Cardiac muscle cell (in vitro differentiated cells and primary cell): ENCODE measurements at places on chromosomes 6 and 20.

GRCh38 chr6:38552121-38552520, 87.6 kb downstream of the BTBD9 start:
- H3K27me3 ChIP-seq = no peaks in the 10 kb centered on the region
- no peak overlapping the region for H3K27ac ChIP-seq
- no peak for DNase-seq
- peaks cover 10% of the 10 kb centered on the region for H3K4me1 ChIP-seq
- no peak overlapping the region for H3K4me3 ChIP-seq

DNA sequence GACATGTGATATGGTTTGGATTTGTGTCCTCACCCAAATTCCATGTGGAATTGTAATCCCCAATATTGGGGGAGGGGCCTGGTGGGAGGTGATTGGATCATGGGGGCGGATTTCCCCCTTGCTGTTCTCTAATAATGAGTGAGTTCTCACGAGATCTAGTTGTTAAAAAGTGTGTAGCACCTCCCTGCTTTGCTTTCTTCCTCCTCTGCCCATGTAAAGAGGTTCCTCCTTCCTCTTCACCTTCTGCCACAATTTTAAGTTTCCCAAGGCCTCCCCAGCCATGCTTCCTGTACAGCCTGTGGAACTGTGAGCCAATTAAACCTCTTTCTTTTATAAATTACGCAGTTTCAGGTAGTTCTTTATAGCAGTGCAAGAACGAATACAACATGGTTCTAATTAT, 2.1 kb upstream of the ZNF451 start:
- H3K36me3 ChIP-seq = peaks cover 7% of the 10 kb centered on the region
- H3K4me1 ChIP-seq = peaks cover 23% of the 10 kb centered on the region

GRCh38 chr6:34496103-34496685, 30.3 kb downstream of the PACSIN1 start:
- no peak for DNase-seq
- no peaks in the 10 kb centered on the region for H3K36me3 ChIP-seq
- H3K27me3 ChIP-seq = no peaks in the 10 kb centered on the region
- no peak overlapping the region for H3K4me3 ChIP-seq
- H3K27ac ChIP-seq = no peak overlapping the region

DNA sequence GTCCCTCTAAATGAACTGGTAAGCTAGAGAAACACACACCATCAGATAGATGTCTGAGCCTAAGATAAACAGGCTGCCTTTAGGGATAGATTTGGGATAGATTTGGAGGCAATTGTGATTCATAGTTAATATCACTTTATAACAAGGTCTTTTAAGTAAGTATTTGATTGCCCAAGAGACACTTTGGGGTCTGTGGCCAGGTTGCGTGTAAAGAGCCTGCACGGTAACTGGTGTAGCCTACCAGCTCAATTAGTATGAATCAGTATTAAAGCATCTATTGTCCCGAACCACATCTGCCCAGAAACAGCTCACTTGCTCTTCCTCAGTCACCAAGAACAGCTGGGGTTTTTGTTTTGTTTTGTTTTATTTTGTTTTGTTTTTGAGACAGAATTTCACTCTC, 193.3 kb downstream of the SASH1 start:
- no peak overlapping the region for H3K27ac ChIP-seq
- H3K27me3 ChIP-seq = no peaks in the 10 kb centered on the region
- no peak for DNase-seq
- peaks cover 9% of the 10 kb centered on the region for H3K36me3 ChIP-seq

- no peak for DNase-seq
- no peaks in the 10 kb centered on the region for H3K36me3 ChIP-seq
- no peak overlapping the region for H3K4me3 ChIP-seq
- no peak overlapping the region for H3K27ac ChIP-seq
These were observed 154.8 kb upstream of the SLC35B3 start for GRCh38 chr6:8589941-8590729.

GRCh38 chr20:5127859-5128424, 1.1 kb downstream of the CDS2 start:
- H3K4me1 ChIP-seq = no peaks in the 10 kb centered on the region
- DNase-seq = no peak
- peak overlapping the region; percentile 61 for H3K4me3 ChIP-seq
- H3K27me3 ChIP-seq = no peaks in the 10 kb centered on the region
- H3K36me3 ChIP-seq = no peaks in the 10 kb centered on the region
- H3K27ac ChIP-seq = no peak overlapping the region

- no peak overlapping the region for H3K27ac ChIP-seq
- DNase-seq = no peak
- no peaks in the 10 kb centered on the region for H3K36me3 ChIP-seq
- no peaks in the 10 kb centered on the region for H3K27me3 ChIP-seq
- no peak overlapping the region for H3K4me3 ChIP-seq
These were observed 146.9 kb upstream of the MYLIP start for GRCh38 chr6:15981956-15982355.

DNA sequence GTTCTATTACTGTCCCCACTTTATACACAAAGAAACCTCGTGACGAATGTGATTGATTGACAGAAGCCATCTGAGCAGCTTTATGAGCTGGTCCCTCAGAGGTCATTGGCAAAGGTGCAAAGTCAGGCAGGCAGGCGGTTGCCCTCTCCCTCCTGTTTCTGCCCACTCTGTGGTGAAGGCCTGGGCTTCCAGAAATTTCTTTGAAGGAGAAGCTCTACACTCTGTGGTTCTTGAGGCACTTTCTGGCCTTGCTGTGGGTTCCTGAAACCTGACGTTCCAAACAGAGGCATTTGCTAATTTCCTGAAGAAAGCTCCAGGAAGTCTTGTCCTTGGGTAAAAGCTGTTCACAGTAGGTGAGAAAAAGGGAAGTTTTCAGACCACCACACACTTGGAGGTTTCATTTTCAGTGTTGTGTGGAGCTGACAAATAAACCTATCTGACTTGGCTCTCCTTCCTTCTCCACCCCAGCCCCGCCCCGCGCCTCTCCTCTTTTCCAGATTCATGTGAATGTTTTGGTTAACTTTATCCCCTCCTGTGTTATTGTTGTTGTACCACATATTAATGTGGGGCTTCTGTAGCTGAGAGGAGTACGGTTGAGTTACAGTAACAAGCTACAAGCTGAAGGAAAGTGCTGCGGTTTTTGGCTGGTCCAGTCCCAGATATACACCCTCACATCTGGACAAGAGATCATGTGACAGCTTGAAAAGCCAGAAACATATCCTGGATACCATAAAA, 274.1 kb downstream of the CLIC5 start:
- no peaks in the 10 kb centered on the region for H3K27me3 ChIP-seq
- H3K4me3 ChIP-seq = no peak overlapping the region
- H3K4me1 ChIP-seq = no peaks in the 10 kb centered on the region
- H3K27ac ChIP-seq = no peak overlapping the region

DNA sequence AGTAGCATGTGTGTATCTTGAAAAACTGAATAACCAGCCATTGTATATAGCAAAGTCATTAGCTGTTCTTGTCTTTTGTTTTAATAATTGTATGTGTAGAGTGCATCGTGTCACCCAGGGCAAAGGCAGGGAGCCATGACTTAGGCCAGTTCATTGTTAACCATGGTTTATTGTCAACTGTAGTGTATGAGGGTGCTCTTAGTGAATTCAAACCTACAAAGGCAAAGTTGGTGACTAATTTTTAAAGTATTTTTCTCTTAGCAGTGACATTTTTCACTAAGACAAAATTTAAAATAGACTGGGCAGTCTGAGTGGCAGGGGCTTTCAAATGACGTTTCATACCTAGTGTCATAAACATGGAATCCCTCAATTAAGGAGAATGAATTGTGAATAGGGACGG, 79.0 kb downstream of the TULP4 start:
- no peak overlapping the region for H3K4me3 ChIP-seq
- no peaks in the 10 kb centered on the region for H3K4me1 ChIP-seq

DNA sequence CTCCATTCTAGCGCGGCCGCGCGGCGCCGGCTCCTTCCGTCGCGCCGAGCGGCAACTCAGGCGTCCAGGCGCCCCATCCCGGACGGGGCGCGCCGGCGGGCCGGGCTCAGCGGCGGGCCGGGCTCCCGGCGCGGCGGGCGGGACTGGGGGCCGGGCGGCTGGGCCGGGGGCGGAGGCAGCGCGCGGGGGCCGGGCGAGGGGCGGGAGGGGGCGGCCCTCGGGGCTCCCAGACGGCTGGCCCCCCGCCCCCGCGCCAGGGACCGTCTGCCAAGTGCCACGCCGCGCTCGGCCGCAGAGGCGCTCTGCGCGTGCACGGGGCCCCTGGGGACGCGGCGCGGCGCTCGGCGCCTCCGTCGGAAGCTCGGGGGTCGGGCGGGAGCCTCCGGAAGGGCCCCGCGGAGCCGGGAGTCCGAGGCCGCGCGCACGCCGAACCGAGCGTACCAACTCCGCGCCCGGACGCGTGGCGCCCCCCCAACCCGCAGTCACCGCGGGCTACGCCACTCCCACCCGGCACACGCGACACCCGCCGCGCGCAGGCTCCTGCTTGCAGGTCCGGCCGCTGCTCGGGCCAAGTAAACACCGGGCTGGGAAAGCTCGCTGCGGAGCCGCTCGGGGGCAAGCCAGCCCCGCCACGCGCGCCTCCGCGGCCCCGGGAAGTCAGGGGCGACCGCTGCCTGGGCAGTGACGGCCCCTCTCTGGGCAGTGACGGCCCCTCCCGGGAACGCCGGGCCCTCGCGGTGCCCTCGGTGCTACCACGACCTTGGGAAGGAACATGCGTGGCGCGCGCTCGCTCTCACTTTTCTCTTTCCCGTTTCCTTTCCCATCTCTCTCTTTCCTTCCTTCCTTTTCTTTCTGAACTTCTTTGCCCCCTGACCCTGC, at the start of gene PREX1:
TSS of gene PREX1 (minus strand) at position 145 of the 879 bp plus-strand sequence. CDS start at position 6, 139 bp downstream.
- H3K4me1 ChIP-seq = peaks cover 7% of the 10 kb centered on the region
- peak; percentile 92 for DNase-seq
- H3K36me3 ChIP-seq = no peaks in the 10 kb centered on the region
- peak within 1 kb of the TSS; percentile 77 for H3K27ac ChIP-seq

GRCh38 chr20:9969626-9970025, 65.2 kb upstream of the ANKEF1 start:
- no peak overlapping the region for H3K27ac ChIP-seq
- DNase-seq = no peak
- H3K36me3 ChIP-seq = no peaks in the 10 kb centered on the region

GRCh38 chr6:11042750-11043377, 1.2 kb downstream of the ELOVL2 start:
- no peak for DNase-seq
- H3K27me3 ChIP-seq = peaks cover 89% of the 10 kb centered on the region
- no peaks in the 10 kb centered on the region for H3K36me3 ChIP-seq
- H3K4me3 ChIP-seq = peak overlapping the region; percentile 71
- no peak overlapping the region for H3K27ac ChIP-seq
- H3K4me1 ChIP-seq = no peaks in the 10 kb centered on the region

GRCh38 chr6:152404086-152404857, 232.9 kb downstream of the SYNE1 start:
- no peaks in the 10 kb centered on the region for H3K36me3 ChIP-seq
- no peak overlapping the region for H3K4me3 ChIP-seq
- no peak overlapping the region for H3K27ac ChIP-seq
- DNase-seq = no peak

GRCh38 chr6:383856-384255, 7.7 kb upstream of the IRF4 start:
- no peaks in the 10 kb centered on the region for H3K36me3 ChIP-seq
- no peak for DNase-seq
- no peak overlapping the region for H3K27ac ChIP-seq
- no peak overlapping the region for H3K4me3 ChIP-seq
- no peaks in the 10 kb centered on the region for H3K4me1 ChIP-seq

DNA sequence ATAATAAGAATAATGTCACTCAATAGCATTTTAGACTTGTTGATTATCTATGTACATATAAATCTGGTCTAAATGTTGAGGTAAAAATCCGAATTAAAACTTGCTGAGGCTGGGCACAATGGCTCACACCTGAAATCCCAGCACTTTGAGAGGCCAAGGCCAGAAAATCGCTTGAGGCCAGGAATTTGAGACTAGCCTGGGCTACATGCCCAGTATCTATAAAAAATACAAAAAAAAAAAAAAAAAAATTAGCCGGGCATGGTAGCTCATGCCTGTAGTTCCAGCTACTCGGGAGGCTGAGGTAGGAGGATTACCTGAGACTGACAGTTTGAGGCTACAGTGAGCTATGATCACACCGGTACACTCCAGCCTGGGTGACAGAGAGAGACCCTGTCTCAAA, 34.2 kb upstream of the SUPT3H start:
- H3K27me3 ChIP-seq = peaks cover 15% of the 10 kb centered on the region
- H3K27ac ChIP-seq = no peak overlapping the region
- DNase-seq = no peak
- no peaks in the 10 kb centered on the region for H3K4me1 ChIP-seq
- no peaks in the 10 kb centered on the region for H3K36me3 ChIP-seq

DNA sequence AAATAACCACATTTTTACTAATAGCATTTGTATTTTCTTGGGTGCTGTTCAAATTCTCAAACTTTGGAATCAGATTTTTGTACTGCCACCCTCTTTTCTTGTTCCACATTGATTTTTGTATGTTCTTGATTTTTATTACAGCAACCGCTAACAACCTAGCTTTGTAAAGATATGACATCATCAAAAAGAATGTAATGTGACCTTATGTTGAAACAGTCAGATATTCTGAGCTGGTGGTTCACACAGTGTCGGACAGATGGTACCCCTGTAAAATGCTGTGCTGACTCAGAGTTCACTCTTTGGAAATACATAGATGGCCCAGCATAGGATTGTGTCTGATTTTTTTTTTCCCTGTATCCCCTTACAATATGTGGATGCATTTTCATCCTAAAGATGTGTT, 118.9 kb downstream of the QKI start:
- H3K27ac ChIP-seq = peak overlapping the region; percentile 38
- H3K27me3 ChIP-seq = no peaks in the 10 kb centered on the region
- peak; percentile 90 for DNase-seq
- peaks cover 12% of the 10 kb centered on the region for H3K36me3 ChIP-seq
- H3K4me3 ChIP-seq = no peak overlapping the region
- H3K4me1 ChIP-seq = peaks cover 61% of the 10 kb centered on the region

GRCh38 chr6:85058806-85059205, 294.4 kb upstream of the TBX18 start:
- H3K36me3 ChIP-seq = no peaks in the 10 kb centered on the region
- H3K4me3 ChIP-seq = no peak overlapping the region
- H3K4me1 ChIP-seq = no peaks in the 10 kb centered on the region
- H3K27ac ChIP-seq = no peak overlapping the region
- no peaks in the 10 kb centered on the region for H3K27me3 ChIP-seq

- H3K27ac ChIP-seq = no peak overlapping the region
- H3K4me1 ChIP-seq = peaks cover 3% of the 10 kb centered on the region
- no peak overlapping the region for H3K4me3 ChIP-seq
These were observed 17.1 kb downstream of the ZBP1 start for GRCh38 chr20:57603120-57603519.
